8988T (cell line): ENCODE measurements at places on chromosomes 3 and 15.

- DNase-seq = no peak
Observed at GRCh38 chr3:12345584-12346494, 57.0 kb downstream of the PPARG start.

- no peak for DNase-seq
Observed at GRCh38 chr3:134352031-134352671, 22.1 kb downstream of the AMOTL2 start.

DNA sequence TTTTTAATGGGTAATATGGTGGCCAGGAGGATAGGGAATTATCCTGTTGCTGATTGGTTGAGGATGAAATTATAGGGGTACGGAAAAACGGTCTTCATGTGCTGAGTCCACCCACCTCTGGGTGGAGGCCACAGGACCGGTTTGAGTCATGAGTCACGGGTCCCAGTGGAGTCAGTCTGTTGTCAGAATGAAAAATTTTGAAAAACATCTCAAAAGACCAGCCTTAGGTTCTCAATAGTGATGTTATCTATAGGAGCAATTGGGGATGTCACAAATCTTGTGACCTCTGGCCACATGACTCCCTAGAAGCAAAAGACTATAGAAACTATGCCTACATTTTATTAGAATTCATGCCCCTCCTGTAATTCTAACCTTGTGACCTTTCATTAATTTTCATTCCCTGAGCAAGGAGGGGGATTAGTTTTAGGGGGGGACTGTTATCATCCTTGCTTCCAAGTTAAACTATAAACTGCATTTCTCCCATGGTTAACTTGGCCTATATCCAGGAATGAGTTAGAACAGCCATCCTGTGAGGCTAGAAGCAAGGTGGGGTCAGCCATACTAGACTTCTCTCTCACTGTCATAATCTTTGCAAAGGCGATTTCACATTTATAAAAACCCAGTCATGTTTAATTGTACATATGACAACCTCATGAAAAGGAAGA, 101.2 kb downstream of the TCF12 start:
- no peak for DNase-seq

GRCh38 chr3:172333042-172333377, 115.2 kb downstream of the GHSR start:
- DNase-seq = no peak

DNA sequence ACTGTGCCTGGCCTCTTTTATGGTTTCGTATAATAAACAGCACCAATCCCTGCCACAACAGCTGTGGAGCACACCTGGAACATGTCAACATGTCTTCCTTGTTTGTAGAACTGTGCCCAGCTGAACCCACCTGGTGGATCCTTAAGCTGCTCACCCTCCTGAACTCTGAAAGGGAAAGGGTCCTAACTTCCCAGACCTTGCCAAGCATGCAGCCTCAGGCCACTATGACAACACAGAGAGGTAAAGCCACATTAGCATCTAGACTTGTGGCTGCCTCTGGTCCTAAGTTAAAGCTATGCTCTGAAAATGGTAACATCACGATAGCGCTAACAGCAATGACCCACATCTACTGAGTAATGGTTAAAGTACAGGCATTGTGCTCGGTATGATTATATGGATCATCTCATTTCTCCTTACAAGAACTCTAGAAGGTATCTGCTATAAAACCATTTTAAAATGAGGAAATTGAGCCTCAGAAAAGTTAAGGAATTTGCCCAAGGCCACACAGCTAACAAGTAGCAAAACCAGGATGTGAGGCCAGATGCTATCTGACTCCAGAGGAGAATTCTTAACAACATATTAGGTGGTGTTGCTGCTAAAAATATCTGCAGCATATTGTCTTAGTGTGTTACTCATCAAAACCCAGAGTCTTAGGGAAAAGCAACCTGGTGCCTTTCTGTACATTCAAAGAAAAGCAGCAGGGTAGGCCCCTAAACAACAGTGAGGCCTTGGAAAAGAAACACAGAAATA, 23.1 kb upstream of the HERC1 start:
- no peak for DNase-seq

DNA sequence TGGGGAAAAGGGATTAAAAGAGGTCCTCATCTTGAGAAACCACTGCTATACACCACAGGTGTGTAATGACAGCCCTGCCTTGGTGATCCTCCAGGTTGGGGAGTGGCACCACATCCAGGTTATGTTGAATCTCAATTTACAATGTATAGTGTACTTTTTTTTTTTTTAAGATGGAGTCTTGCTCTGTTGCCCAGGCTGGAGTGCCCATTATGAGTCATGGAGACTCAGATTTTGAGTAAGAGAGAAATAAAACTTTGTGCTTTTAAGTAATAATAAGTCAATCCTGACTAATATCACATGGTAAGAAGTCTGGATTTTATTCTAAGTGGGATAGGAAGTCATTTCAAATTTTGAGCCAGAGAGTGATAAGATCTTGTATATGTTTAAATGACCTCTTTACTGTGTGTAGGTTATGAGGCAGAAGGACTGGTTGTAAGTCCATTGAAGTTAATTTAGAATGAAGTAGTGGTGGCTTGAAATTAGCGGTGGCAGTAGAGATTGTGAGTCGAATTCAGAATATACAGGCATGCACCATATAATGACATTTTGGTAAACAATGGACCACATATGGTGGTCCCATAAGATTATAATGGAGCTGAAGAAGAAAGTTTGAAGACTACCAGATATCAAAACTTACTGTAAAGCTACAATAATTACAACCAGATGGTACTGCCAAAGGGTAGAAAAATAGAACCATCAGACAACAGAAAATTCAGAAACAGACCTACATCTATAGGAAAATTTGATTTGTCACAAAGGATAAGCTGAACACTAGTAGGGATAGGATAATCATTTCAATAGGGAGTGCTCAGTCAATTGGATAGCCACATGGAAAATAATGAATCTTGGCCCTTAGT, 20.7 kb downstream of the POPDC2 start:
- no peak for DNase-seq

- DNase-seq = no peak
Observed at GRCh38 chr15:32042269-32042972, 12.1 kb downstream of the CHRNA7 start.

- DNase-seq = no peak
Observed at GRCh38 chr3:5188419-5189221, 1.1 kb downstream of the EDEM1 start.

DNA sequence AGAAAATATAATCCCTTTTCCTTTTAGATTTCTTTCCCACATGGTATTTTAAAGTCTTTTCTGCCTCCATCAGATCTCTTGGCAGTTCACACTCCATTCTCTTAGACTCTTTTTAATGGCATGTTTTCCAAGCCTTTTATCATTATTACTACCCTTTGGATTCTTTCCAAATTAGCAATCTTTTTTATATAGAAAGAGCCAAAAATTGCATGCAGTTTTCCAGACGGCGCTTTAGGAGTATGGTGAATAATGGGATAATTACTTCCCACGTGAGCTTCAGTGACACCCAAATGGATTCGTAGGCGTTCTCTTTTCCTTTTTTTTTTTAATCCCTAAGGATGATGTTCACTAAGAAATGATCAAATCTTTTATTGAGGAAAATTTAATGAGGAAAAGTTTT, 354.8 kb upstream of the DNAJC19 start:
- no peak for DNase-seq

DNA sequence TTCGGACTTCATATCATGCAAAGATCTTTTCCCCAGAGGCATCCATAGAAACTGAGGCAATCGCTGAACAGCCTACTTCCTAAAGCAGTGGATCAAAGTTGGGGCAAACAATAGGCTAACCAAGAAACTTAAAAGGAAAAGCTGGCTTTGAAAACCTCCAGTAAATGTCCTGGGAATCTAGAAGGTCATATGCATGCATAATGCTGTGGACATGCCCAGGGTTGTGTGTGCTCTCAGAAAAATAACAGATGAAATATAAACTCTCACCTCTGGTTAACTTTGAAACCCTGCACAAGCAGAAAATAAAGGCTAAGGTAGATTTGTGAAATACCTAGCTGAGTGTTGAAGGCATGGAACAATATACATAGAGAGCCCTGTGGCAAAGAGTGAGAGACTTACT, 96.3 kb downstream of the MYO9A start:
- DNase-seq = no peak

- no peak for DNase-seq
Observed at GRCh38 chr3:191301017-191301416, 28.2 kb upstream of the CCDC50 start.

- DNase-seq = no peak
Observed at GRCh38 chr3:117407317-117407716, 697.7 kb downstream of the TUSC7 start.

GRCh38 chr15:52551762-52552161, 17.1 kb downstream of the ARPP19 start:
- DNase-seq = no peak

DNA sequence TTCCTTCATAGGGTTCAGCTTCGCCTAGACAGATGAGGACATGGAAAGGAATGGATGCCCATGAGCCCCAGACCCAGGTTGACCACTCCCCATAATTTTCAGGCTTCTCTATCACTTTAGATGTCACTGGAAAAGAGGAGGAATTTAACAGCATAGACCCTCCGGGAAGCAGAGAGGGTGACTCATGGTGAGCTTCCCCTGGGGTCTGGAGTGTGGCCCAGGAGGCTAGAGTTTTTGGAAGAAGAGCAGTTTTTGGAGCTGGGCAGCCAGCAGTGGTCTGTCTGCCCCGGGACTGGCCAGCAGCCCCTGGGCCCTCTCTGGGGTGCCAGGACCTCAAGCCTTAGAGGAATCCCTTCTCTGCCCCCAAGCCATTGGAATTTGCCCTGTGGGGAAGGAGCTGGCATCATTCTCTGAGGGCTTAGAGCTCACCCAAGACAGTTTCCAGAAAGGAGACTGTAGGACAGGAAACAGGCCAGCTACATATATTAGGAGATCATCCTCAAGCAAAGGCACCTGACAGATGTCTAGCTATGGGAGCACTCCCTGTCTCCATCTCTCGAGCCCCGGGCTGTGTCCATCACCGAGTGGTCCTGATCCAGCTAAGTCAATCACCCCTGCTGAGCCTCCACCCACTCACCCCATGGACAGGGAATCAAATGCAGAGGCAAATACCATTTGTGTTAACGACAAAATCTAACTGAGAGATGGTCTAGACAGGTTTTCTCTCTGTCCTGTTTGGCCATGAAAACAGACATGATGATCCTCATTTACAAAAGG, 67.3 kb downstream of the MEGF11 start:
- no peak for DNase-seq

GRCh38 chr3:132593947-132594323, 3.1 kb upstream of the ACKR4 start:
- peak; percentile 8 for DNase-seq

GRCh38 chr3:28745916-28746617, 397.4 kb upstream of the AZI2 start:
- DNase-seq = no peak

- no peak for DNase-seq
Observed at GRCh38 chr15:62781081-62781497, 261.5 kb upstream of the TPM1 start.

DNA sequence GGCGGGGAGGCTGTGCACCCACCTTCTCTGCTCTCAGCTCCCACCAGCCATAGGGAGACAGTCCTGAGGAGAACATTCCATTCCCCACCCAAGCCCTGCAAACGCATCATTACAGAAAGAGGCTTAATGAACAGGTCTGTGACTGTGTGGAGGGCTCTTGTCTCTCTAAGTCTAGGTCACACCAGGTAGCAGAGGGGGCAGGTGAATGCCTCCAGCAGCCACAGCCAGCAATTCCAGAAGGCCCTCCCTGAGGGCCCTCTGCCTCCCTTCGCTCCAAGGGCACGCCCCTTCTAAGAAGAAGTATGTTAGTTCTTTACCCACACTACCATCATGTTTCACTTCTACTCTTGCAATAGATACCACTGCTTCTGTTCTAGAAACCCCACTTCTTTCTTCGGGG, 217.5 kb upstream of the BHLHE40 start:
- no peak for DNase-seq

- no peak for DNase-seq
Observed at GRCh38 chr3:104145164-104145563, 1221.5 kb upstream of the ALCAM start.

- DNase-seq = no peak
Observed at GRCh38 chr15:68151277-68151676, 53.9 kb downstream of the CALML4 start.

GRCh38 chr3:126081618-126082361, 2.1 kb downstream of the SLC41A3 start:
- DNase-seq = peak; percentile 64

DNA sequence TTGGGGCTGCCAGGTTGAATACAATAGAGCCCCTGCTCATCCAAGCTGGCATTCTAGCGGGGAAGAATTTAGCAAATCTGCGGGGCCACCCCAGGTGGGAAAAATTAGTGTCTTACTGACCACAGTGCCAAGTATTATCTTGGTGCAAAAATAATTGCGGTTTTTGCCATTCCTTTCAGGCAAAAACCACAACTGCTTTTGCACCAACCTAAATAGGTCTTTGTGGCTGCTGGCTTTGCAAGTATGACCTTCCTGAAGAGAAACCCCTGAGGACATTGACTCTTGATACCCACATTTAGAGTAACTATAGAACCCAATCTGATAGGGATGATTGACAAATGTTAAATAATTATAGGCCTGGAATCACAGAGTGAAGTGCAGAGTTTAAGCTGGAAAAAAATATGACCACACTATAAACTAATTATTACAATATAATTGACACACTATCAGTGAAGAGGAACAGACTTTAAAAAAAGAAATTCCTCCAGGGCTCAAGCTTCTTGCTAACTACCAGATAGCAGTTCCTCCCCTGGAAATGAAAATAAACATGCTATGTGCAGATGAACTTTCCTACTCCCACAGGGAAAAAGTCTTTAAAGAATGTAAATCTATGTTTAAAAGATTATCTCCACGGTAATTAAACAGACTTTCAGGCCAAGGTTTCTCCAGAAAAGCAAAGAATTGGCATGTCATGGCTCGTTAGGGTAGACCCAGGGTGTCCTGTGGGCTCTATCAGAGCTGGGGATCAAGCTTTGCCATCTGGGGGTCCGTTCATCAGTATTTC, 34.4 kb downstream of the CA12 start:
- no peak for DNase-seq

GRCh38 chr3:55636300-55637195, 149.4 kb upstream of the WNT5A start:
- no peak for DNase-seq

DNA sequence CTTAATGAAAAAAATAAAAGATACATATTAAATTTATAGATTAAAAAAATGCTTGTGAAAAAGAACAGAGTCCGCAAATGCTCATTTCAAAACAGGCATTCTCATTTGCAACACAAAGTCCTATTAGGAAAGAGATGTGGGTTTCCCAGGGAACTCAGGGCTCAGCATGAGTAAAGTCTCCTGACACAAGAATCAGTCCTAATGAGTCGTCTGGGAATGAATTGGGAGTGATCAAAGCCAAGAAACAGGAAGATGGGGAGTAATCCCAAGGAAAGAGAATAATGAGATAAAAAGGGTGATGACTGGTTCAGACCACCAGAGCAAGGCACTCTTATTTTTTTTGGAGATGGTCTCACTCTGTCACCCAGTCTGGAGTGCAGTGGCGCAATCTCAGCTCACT, 443.7 kb downstream of the NR2F2 start:
- no peak for DNase-seq

GRCh38 chr3:161969867-161970266, 473.3 kb downstream of the OTOL1 start:
- DNase-seq = no peak

GRCh38 chr15:30990446-30991254, 778 bp downstream of the MTMR10 start:
- no peak for DNase-seq

GRCh38 chr3:58051196-58051595, 43.0 kb downstream of the FLNB start:
- no peak for DNase-seq

GRCh38 chr3:100073714-100074307, 40.5 kb downstream of the FILIP1L start:
- DNase-seq = no peak

- DNase-seq = no peak
Observed at GRCh38 chr15:99058421-99058870, 46.4 kb upstream of the SYNM start.
